ENCODE measurements at places on chromosomes 2 and 18. TPM values are rescaled to one million over a fixed set of nuclear protein-coding genes. Genes with fewer than 3 reads are reported as not detected.

RAD51AP2 gene
- total RNA-seq = not detected

IL36A gene
- total RNA-seq = 0.53 TPM

MROH2A gene
- not detected for total RNA-seq

SUCLG1 gene
- 35.1 TPM for total RNA-seq

EPB41L3 gene
- 0.83 TPM for total RNA-seq

- no peak for DNase-seq
These were observed 2.4 kb upstream of the SATB2 start for GRCh38 chr2:199460101-199460671.

- no peak for DNase-seq
These were observed 72.6 kb downstream of the STK39 start for GRCh38 chr2:168174756-168175155.

DNA sequence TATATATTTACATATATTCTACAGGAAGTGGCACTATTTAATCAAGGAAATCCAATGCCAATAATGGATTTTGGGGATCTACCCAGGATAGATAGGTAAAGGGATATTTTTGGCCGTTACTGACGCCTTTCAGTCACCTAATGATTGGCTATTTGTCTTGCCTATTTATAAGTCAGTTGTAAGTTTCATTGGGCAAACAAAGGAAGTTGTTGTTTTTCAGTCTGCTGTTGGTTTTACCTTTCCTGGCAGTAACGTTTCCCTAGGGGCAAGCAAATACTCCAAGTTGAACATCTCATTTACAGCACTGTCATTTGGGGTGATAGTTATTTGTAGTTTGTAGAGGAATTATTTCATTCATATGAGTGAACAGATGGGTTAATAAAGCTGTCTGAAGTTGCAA, 17.0 kb upstream of the LANCL1 start:
- DNase-seq = no peak

Data from CD8-positive, alpha-beta T cell (primary cell).